ENCODE measurements at places on chromosomes 5 and 9.

GRCh38 chr5:159877894-159878448 lies 38.3 kb upstream of the ADRA1B start:
- DNase-seq: no peak

GRCh38 chr9:22103685-22104575 lies 94.8 kb upstream of the CDKN2B start:
- DNase-seq: no peak

GRCh38 chr9:89891221-89891590 lies 286.4 kb downstream of the GADD45G start:
- no peak for DNase-seq

- no peak for DNase-seq
Measured at GRCh38 chr9:90813046-90813445, 11.4 kb downstream of the SYK start.

DNA sequence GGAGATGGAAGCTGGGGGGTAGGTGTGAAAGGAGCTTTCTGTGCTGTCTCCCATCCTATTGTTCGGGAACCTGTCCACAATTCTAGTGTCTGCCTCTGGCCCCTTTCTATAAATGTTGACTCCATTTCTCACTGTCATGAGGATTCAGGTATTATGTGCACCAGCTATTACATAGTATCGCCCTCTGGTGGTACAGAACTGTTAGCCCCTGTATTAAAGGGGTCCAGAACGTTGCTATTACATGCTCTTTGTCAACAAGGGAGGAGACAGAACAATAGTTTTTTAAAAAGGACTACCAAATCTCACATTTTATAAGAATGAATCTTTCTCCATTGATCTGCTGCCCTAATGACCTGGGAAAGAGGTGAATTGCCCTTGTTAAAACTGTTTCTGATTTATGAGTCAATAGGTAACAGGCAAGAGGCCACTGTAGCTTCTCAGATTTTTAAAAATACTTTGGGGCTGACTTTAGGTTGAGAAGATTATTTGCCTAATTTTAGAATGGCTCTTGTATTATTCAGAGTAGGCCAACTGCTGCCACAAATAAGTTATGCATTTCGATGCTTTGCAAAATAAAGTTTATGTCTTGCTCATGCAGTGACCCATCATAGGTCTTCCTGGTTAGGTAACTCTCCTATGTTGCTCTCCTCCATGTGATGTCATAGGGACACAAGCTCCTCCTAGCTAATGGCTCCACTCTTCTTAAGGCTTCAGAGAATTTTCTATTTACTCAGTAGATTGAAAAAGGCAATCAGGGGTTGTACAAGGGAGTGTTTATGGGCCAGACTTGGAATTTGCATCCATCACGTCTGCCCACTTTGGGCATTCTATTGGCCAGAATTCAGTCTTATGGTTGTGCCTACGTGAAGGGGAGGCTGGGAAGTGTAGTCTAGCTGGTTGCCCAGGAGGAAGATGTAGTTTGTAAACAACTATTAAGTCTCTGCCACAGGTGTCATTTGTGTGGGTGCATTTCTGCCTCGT lies 20.8 kb downstream of the DCANP1 start:
- DNase-seq: no peak

Data from T-helper 1 cell (primary cell).